ENCODE measurements at places on chromosomes 6 and 20.

GRCh38 chr6:74356391-74356790 lies 660.4 kb downstream of the CD109 start:
- no peak for DNase-seq

DNA sequence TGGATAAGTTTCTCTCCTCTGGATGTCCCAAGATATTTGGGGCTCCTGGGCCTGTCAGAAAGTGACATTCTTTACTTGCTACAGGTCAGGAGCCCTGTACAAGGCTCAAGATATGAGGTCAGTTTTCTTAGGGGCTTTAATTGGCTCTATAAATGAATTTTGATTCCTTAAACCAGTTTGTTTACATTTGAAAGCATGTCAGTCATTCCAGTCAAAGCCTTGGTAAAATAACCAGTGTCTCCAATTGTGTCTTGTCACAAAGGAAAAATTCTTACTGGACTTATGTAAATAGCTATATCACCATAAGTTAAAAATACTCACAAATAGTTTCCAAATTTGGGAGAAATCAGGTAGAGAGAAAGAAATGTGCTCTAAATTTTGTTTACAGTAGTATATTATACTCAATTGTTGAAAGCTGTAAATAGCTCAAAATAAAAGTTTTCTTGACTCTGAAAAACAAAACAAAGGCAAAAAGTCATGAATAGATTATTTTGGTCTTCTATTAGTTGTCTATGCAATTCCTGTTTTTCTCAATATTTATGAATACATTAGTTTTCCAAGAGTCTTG lies 22.9 kb downstream of the RNF182 start:
- no peak for DNase-seq

DNA sequence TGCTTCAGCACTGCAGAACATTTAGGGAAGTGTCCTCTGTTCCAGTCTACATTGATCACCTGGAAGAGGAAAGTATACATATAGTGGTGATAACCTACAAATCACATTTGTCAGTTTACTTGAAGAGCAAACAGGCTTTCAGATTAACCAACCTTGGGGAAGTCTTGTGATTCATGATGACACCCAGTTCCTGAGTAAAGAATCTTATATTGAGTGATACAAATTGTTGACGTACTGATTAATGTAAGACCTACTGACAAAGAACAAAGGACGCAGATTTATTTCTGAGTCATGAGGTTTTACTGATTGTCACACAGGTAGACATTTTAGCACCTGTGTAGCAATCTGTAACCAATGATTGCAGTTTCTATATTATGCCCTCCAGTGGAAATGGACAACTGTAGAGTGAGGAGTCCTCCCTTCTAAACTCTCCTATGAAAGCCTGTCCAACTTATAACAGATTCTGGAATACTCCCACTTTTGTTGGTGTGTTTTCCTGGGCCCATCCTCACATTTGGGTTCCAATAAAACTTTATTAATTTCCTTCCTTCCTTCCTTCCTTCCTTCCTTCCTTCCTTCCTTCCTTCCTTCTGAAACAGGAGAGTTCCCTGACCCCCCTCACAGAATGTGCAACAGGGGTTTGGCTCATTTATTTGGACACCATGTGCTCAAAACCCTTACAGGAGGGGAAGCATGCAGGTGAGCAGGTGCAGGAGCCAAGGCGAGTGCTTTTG lies 113.5 kb downstream of the SLC35B3 start:
- no peak for DNase-seq

- DNase-seq: no peak
Measured at GRCh38 chr6:24568683-24569082, 73.9 kb downstream of the ALDH5A1 start.

DNA sequence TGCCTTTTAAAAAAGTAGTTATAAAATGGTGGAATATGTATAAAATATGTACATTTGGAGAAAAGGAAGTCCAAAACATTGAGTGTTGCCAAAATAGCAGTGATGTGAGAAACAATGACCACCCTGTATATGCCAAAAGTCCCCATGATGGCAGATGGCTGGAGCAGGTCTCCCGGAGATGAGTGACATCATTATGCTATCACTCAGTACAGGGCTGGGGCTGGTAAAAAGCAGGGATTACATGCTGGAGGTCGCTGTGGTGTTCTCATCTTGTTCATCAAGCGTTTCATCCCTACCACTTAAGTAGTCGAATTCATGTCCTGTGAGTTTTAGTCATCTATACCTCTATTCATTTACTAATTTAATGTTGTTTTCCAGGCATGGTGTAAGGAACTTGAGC lies 315.3 kb upstream of the SLC35B3 start:
- DNase-seq: no peak

GRCh38 chr6:42017021-42017643 lies 33.2 kb upstream of the TAF8 start:
- DNase-seq: no peak

DNA sequence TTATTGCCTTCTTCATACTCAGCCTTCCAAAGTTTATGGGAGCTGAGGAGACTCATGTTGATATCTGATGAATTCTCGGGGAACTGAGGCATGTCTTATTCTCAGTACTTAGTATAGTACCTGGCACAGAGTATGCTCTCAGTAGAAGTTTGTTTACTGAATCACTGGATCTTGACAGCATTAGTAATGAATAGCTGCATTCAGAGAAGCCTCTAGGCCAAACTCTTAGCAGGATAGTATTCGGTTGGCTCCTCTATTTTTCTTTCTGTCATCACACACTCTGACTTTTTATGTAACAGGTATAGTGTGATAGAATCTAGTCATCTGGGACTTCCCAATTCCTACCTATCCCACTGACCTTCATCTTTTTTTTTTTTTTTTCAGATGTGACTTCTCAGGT lies 566.4 kb upstream of the MAN1A1 start:
- no peak for DNase-seq

- no peak for DNase-seq
Measured at GRCh38 chr6:133871131-133871530, 17.8 kb upstream of the TCF21 start.

DNA sequence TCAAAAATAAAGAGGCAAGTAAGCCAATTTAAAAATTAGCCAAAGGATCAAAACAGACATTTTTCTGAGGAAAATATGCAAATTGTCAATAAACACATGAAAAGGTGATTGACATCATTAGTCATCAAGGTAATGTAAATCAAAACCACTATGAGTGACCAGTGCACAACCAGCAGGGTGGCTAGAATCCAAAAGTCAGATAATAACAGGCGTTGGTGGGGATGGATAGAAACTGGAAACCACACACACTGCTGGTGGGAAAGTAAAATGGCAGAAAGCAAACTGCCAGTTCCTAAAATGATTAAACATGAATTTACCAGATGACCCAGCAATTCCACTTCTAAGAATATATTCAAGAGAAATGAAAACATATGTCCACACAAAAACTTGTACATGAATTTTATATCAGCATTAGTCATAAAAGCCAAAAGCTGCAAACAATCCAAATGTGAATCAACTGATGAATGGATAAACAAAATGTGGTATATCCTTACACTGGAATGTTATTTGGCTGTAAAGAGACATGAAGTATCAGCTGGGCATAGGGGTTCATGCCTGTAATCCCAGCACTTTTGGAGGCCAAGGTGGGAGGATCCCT lies 74.8 kb upstream of the MBOAT1 start:
- DNase-seq: no peak

- DNase-seq: no peak
Measured at GRCh38 chr6:107534571-107535141, 44.7 kb downstream of the SOBP start.

DNA sequence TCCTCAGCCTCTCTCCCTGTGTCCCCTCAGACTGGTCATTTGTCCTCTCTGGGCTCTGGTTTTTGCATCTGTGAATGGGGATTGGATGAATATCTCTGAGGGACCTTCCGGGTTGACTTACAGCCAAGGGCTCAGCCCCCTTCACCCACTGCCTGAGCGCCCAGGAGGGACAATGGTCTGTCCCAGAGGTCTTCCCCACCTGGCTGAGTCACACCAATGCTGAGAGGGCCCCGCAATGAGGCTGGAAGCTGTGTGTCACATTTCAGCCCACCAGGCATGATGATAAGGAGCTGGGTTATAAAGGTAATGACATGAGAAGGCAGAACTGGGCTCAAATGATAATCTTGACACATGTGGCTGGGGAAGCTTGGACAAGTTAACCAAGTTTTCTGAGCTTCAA lies 70.5 kb downstream of the TOX2 start:
- DNase-seq: no peak

- no peak for DNase-seq
Measured at GRCh38 chr20:56766528-56766927, 137.4 kb downstream of the TFAP2C start.

DNA sequence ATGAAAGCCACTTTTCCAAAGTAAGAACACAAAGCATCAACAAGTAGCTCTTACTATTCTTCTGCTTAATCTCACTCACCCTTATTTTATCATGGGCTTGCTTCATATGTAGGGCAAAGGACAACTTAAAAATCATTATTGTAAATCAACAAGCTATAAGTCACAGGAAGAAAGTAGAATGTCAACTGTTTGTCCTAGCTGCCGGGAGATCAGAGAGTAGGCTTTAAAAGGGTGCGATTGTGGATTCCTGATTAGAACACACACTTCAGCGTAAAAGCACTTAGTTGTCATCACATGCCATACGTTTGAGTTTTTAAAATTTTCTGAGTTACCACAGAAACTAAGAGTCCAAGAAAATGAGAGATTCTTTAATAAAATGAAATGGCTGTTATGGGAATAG lies 44.4 kb upstream of the NHSL1 start:
- no peak for DNase-seq

GRCh38 chr6:93566285-93566684 lies 146.9 kb upstream of the EPHA7 start:
- DNase-seq: no peak

DNA sequence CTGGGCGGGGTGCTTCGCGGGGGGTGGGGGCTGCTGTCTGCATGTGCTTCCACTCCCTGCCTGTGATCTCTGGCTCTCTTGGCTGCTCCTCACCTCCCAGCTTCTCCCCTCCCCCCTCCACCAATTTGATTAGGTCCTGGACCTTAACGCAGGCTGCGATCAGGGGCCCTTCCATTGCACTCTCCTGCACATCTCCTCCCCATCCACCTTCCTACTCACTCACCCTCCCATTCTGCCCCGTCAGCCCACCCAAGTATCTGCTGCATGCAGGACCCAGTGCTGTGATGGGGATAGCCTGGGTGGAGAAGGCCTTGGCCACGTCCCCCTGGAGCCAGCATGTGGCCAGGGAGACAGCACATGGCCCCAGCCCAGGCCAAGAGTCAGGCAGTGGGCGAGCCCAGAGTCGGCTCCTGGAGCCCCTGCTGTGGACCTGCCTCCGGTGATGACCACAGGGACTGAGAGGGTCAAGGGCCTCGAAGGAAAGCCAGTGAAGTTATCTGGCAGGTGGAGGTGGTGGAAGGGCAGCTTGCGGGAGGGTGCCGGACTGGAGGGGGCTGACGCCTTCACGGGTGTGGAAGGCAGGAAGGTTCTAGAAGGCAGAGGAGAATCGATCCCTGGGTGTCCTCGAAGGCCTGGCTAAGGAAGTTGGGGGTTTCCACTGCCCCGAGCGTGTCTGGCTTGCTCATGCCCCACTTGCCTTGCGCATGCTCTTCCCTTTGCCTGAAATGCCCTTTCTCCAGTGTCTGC lies 40.7 kb downstream of the SRC start:
- DNase-seq: no peak

DNA sequence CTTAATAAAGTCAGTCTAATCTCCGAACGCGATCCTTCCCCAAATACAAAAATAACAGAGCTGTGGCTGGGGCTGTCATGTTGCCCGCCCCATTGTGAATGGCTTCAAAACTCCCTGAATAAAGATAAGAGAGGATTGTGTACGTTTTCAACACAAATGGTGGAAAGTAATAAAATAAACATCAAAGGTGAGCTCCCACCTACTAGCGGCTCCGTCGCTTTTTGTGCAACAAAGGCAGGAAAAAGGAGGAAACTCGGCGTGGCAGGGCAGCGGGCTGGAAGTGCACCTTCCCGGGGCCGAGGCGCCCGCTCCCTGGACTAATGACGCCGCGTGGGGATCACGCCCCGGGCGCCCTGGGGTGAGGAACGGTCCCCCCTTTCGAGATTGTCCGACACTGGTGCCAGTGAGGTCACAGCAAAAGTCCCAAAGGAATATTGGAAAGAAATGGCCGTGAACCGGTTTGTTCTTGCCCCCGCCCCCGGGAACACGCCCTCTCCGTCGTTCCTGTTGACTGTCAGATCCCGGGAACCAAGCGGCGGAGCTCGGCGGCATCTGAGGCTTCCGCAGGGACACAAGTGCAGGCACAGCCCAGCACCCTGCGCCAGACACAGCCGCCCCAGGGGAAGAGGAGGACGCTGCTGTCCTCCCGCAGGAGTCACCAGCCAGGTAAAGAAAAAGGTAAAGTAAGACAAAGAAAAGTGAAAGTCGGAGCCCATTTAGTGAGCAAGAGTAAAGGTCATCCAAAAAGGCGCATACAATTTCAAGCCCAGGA lies 1.1 kb upstream of the FOXQ1 start:
- DNase-seq: no peak

DNA sequence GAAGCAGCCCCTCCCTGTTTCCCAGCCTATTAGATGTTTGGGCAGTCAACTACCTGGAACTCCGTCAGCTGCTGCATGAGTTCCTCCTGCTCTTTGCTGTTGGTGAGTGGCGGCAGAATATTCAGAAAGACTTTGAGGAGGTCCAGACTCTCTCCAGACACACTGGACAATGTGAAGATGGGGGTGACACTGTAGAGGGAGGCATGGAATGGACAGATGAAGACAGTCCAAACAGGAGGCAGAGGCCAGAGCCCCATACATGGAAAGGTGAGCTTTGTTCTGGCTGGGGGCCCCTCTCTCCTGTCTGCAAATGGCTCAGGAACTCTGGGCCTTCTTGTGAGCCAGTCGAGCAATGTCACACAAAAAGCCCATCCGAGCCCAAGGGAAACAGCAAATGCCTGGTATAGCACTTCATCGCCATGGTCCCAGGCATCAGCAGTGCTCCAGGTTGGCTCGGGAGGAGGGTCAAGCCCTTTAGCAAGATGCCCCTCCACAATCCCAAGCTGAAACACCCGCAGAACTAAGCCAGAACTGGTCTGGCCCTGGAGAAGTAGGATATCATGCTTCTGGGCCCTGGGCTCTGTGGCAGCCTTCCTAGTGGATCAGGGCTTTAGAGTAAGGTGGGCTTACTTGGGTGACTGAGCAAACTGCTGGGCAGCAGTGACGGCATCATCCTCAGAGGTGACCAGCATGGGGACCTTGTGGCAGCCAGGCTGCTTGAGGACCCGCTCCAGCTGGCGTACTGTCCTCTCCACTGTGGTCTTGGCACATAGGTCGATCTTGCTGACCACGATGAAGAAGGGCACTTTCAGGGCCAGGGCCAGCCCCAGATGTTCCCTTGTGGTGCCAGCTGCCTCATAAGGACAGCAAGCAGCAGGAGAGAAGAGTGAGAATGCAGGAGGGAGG lies 4.9 kb downstream of the GTPBP2 start:
- DNase-seq: no peak

Measured in hippocampal formation (tissue), 2 donors.